Stimulated activated CD4-positive, alpha-beta T cell treated with anti-CD3 and anti-CD28 coated beads, Interleukin-2, amount 100 ng/mL, for 24 hours (primary cell): ENCODE measurements at places on chromosomes 7 and 10.

- no peak for DNase-seq
Observed at GRCh38 chr10:127855591-127855881, 37.2 kb downstream of the CLRN3 start.

GRCh38 chr10:62147425-62147824 lies 121.2 kb downstream of the RTKN2 start:
- no peak for DNase-seq

DNA sequence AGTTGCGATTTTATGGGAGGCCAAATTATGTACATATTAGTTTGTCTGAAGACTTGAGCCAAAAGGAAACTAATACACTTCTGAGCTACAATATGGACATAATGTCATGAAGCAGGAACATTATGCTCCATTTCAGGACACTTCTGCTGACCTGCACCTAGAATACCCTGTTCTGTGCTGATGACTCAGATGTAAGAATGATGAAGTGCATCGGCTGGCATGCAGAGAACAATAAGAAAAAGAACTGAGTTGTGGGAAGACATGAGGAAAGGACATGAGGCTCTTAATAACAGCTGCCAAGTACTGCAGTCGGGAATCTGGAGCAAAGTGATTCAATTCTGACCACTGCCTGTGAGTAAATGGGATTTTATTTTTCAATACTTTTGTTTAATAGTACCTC lies 192.9 kb upstream of the VSTM2A start:
- DNase-seq, result no peak

DNA sequence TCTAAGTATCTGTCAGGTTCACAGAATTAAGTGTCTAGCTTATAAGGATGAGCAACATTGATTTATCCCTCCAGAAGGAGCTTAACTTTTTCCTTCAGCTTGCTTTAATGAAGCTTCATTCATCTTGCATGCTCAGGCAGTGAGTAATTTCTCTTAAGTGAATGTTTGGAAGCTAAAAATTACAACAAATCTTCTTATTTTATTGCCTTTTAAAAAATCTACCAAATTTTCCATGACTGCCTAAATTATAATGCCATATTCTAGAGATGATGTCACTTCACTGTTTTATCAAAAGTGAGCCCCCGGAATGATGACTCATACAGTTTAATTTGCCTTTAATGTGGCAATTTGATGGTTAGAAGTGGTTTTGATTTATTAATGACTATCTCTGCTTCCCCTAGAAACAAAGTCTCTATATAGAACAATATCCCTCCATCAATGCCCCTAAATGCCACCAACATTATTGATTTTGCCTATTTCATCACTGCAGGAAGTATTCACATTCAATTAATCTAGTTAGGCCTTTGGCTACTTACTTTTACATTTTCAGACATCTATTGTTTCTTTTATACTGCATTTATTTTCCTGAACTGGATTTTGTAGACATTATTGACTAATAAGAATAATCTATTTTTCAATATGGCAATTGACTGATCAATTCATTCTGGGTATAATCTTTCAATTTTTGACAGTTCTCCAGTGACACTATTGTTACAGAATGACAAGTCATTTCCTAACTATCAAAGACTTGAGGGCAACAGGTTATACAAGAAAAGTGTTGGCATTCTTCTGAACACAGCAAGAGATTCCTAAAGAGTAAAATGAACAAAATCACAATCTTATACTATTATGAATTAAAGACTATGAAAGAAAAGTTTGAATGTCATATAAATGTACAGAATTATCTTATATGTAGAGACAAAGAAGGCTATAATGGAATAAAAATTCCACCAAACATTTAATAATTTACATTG lies 139.3 kb upstream of the ODAD2 start:
- no peak for DNase-seq

DNA sequence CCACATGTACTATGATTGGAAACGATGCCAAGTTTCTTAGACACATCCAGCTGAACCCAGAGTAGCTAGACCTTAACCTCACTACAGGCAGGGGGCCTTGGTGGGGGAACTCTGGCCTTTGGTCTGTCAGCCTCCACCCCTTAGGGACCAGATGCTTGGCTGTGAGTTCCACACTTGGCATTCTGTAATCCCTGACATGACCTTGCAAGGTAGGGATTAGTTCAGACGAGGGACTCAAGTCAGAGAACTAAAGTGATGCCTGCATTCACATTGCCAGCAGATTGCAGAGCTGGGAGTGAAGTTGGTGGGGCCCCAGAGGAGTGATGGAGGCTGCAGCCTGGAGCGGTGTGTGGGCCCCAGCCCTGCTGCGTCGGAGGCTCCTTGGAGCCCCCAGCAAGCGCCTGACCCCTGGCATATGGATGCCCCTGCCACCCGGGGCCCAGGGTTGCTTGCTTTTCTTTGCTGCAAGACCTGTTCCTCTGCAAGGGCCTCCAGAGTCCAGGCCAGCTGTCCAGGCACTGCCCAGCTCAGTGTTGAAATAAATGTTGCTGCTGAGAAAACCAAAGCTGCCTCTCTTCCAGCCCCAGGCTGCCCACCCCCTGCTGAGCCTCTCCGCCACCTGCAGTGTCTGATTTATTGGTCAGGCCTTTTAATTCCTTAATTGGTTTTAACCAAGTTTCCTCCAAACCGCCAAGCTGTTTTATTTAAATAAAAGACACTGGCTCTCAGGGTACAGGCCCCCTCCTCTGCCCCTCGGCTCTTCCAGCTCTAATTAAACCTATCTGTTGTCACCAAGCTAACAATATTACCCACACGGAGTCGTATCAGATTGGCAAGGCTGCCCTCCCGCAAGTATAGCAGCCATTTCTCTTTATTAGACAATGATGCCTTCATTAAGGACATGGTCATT lies 4.7 kb downstream of the NPTX2 start:
- DNase-seq, result no peak

DNA sequence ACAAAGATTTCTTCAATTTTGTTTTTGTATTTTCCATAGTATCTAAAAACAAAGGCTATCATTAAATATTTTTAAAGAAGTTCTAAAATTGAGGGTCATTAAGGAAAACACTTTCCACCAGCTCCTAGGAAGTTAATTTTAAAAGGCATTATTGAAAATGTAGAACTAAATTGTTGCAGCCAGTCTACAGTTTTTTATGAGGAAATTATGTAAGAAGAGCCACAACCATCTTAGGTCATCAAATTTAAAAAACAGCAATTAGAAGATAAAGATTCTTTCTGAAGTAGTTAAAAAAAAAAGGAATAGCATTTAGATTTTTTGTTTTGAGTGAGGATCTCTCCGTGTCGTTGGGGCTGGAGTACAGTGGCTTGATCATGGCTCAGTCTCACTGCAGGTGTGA lies 161.7 kb downstream of the NRBF2 start:
- DNase-seq, result no peak

DNA sequence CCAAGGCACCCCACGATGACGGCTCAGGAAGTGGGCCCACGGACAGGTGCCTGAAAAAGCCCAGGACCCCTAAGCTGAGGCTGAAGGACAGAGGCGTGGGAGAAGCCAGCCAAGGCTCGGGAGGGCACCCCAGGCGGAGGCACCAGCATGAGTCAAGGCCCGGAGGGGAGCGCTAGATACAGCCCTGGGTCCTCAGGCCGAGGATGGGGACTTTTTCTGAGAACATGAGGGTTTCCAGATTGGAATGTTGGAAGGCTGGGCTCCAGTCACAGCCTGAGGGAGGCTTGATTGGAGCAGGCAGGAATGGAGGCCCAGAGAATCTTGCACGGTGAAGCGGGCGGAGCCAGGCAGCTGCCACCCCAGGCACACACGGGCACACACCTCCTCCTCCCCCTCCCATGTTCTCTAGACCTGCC lies 19.0 kb upstream of the ELFN1 start:
- no peak for DNase-seq

GRCh38 chr10:112983444-112984056 lies 33.5 kb downstream of the TCF7L2 start:
- DNase-seq, result no peak

DNA sequence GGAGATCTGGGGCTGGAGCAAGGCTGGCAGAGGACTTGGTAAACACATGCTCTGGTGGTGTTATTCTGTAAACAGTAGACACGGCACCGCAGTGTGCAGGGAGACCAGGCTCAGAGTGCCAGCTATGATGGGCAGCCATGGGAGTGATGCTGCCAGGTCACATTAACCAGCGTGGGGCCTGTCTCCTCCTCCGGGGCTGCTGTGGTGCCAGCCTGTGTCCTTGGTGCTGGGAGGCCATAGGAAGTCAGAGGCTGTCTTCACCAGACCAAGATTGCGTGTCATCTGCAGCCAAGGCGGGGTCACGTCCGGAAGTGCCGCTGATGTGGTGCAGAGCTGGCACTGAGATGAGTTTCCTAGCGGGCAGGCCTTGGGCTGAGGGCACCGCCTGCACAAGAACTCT lies 236.0 kb downstream of the GLRX3 start:
- no peak for DNase-seq
